ENCODE measurements at places on chromosomes 4 and X.

DNA sequence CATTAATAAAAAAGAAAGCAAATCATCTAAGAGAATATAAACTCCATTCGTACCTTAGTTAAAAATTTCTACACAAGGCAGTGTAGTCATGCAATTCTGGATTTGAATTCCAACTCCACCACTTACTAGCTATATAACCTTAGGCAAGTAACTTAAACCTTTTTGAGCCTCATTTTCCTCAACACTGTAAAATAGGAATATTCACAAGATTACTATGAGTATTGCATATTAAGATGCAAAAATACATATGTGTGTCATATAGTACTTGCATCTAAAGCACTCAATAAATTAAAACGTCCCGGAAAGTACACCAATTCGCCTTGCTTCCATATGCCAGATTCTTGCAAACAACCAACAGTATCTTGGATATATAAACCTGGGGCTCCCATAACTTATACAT is 42.0 kb downstream of the HNRNPD start:
- DNase-seq = no peak

DNA sequence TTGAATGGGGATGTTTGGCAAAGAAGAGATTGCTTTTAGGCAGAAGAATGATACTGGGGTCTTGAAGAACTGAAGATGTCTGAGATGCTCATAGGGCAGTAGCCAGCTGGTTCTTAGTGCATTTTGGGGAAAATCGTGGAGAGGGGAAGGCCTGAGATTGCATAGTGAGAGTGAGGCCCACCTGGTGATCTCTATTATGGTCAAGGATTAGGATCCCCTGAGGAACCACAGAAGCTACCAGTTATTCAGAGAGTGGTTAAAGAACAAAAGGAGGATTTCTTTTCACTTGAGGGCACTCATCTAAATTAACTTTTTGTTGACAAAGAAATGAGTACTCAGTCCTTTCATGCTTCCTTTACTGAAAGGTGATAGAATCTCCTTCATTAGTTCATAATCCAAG is 271.3 kb upstream of the HAND2 start:
- no peak for DNase-seq

- DNase-seq = no peak
Observed at GRCh38 chr4:33395731-33396485, 2675.7 kb downstream of the PCDH7 start.

DNA sequence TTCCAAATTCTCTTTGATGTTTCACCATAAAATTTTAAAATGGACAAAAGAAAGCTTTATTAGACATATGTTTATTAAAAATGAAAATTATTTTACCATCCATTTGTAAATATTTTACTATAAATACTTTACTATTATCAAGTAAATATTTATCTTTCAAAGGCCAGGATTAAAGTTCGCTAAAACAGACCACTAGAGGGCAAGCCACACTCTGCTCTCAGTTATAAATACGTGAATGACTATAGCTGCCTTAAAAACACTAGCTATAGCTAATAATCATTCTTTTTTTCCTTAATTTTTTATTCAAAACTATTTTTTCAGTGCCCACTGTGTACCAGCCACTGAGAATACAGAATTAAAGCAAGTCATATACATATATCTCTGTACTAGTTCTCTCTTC is 38.6 kb downstream of the UNC5C start:
- no peak for DNase-seq

DNA sequence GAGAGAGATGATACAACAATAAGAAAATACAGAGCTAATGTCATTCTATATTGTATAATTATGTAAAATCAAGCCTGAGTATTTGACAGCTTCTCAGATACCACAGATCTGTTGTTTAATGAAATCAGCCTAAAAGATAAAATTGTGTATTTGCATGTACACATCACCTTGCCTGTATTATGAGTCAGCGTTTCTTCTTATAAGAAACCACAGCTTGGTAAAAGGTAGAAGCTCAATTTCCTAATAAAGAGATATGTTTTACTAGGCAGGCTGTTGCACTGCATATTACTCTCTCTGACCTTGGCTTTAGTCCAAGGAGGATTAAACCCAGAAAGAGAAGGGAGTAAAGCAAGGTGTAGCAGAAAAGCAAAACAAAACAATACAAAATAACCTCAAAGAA is 121.3 kb downstream of the PPARGC1A start:
- DNase-seq = no peak

GRCh38 chr4:177696438-177696966 is 254.3 kb upstream of the AGA start:
- DNase-seq = no peak

DNA sequence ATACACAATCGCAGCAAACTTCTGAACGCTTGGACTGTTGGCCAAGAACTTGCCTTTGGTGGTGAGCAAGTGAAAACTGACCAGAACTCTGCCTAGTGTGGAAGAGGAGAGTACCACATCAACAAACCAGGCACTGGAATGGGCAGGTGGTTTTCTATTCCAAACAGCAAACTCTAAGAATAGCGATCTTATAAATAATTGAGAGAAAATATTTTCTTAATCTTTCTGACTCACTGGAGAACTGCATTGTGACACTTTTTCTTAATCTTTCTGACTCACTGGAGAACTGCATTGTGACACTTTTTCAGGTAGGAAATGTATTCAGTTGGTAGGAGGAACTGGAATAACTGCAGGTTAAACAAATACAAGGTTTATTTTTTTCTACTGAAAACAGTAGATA is 57.0 kb upstream of the SORBS2 start:
- DNase-seq = no peak

DNA sequence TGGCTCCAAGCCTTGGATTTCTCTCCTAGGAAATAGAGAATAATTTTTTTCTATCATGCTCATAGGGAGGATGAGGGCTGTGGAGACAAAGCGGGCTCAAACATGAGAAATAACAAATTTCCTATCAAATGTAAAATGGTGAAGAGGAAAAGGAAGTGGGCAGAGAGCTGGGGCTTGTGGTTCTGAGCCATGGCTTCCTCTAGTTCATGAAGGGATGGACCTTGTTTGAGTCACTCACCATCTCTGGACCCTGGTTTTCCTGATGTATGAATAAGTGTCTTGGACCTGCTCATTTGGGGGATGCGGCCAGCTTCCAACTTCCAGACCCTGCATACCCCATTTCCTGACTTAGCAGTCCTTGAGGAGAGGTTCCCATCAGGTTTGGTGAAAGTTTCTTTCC is 63.0 kb downstream of the MSX1 start:
- no peak for DNase-seq

- DNase-seq = no peak
Observed at GRCh38 chr4:134073711-134074110, 127.9 kb downstream of the PABPC4L start.

DNA sequence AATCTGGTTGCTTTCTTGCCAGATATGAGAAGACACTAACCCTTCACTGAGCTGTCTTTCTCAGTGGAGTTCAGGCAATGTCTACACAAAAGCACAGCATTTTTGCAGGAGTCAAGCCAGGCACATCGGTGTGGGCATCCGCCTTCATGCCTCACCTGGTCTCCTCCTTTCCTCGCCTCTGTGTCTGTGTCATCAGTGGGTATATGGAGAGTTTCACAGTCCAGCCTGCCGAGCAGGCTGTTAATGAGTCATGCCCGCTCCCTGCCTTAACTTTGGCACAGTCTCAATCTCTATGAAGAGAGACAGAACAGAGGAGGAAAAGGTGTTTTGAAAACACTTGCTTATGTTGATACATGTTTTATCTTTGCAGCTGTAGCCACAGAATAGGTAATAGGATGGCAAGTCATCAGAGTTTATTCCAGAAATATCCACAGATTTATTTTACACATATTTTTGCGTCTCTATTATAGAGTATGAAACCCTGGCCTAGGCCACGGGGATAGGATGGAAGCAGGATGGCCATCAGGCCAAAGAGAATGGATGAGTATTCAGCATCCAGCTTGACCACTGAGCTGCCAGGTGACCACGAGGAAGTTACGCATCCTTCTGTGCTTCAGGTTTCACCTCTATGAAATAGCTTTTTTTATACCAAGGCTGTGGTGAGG is 32.8 kb upstream of the MAML3 start:
- no peak for DNase-seq

DNA sequence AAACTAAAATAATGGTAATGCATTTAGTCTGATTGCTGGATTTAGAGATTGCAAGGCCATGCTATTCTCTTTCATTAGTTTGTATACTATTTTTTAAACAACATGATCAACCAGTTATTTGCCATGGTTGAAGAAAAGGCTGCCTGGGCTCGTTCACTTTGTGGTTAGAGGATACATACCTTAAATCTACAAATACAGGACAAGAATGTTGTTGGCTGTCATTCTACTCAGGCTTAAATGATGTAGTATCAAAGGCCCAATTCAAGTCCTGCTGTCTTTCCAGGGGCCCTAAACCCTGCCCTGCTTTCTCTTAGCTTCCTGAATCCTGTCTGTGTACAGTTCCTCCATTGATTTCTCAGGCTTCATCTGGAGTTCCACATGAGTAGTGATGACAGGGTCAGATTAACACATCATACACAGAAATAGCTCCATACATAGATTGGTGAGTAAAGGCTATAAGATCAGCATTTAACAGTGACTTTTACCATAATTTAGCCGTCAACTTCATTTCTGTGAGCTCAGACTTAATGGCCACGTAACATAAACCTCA is 114.9 kb upstream of the GPRIN3 start:
- no peak for DNase-seq

GRCh38 chrX:7073336-7073735 is 74.2 kb upstream of the STS start:
- no peak for DNase-seq

DNA sequence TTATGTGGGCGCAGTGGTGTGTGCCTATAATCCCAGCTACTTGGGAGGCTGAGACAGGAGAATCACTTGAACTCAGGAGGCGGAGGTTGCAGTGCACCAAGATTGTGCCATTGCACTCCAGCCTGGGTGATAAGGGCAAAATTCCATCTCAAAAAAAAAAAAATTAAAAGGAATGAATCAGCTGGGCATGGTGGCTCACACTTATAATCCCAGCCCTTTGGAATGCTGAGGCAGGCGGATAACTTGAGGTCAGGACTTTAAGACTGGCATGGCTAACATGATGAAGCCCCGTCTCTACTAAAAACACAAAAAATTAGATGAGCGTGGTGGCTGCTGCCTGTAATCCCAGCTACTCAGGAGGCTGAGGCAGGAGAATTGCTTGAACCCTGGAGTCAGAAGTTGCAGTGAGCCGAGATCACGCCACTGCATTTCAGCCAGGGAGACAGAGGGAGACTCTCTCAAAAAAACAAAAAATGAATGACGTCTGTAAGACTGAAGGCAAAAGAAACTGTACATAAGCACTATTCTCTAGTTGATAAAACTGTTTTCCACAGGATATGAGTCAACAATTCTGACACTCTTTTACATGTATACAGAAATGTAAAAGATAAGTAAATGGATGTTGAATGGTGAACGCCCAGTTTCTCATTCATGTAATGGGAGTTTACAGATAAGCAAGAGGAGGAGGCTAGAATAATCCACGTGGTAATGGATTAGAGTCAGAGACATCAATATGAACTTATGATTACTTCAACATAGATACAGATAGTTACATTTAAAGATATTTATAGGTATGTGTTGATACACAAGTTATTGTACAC is 22.2 kb downstream of the CENPC start:
- DNase-seq = no peak

DNA sequence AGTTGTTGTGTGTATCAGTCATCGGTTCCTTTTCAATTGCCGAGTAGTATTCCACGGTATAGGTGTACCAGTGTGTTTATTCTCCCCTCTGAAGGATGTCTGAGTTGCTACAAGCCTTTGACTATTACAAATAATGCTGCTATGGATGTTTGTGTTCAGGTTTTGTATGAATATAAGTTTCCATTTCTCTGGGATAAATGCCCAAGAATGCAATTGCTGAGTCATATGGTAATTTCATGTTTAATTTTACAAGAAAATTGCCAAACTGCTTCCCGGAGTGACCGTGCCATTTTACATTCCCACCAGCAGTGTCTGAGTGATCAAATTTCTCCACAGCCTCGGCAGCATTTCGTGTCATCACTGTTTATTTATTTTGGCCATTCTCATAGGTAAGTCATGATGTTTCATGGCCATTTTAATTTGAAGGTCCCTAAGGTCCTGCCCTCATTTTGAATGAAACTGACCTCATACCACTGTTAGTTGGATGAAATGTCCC is 73.9 kb downstream of the IRF2 start:
- no peak for DNase-seq

DNA sequence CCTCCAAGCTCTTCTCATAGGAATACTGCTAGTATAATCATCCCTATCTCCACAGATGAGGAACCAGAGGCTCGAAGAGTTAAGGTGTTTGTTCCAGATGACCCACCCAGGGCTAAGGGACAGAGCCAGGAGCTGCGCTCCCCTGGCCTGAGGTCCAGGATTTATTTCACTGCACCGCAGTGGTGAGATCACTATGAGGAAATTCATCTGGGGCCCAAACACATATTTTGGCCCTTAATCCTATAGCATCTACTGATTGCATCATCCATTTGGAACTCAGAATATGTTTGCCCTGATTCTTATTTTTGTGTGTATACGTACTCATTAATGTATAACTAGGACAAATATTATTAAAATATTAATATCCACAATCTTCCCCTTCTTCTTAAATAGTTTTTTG is 100.1 kb upstream of the RBPJ start:
- no peak for DNase-seq

DNA sequence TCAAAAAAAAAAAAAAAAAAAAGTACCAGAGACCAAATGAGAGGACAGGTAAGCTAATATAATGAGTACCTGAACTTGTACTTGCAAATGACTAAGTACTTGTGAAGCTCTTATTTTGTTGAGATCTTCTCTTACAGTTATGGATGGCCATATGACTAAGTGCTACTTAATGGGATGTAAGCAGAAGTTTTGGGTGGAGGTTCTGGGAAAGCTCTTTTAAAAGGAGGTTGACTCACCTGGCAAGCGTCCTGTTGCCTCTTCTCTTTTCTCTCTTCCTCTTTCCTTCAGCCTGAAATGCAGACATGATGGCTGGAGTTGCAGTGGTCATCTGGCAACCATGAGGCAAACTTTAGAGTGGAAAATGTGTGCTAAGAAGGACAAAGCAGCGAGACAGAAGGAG is 36.9 kb upstream of the MED14 start:
- no peak for DNase-seq

DNA sequence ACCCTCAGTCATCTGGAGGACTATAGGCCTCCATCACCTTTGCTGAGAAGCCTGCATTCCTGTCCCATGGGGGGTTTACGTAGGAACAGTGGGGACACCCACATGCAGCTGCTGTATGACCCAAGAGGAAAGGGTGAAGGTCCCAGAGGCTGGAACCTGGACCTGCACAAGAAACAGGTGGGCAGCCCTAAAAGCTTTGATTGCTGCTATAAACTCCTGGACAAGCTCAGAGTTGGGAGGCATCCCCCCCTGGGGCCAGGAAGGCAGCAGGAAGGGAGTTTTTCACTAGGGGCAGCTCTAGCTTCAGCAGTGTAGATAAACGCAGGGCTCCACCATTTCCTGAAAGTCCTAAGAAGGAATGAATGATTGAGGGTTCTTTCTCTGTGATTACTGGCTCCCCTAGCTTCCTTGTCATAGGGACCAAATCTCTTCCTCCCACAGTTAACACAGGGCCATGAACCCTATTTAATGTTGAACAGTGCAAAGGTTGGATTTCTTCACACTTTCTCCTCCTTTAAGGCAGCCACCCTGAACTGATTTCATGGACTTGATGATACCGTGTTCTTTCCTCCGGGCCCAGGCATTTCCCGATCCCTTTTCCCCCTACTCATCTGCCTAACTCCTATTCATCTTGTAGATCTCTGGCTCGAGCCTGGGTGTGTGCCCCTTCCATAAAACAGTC is 84.2 kb downstream of the CHRNA9 start:
- no peak for DNase-seq

GRCh38 chr4:58247792-58248191 is 1137.6 kb upstream of the IGFBP7 start:
- DNase-seq = no peak
